ENCODE measurements at places on chromosomes 12 and 14. TPM values are rescaled to one million over a fixed set of nuclear protein-coding genes. Genes with fewer than 3 reads are reported as not detected.

SMIM41 gene
- total RNA-seq, result not detected

ACOT6 gene
- total RNA-seq, result not detected

TMPRSS12 gene
- not detected for total RNA-seq

BIN2 gene
- not detected for total RNA-seq

TAS2R8 gene
- not detected for total RNA-seq

RDH5 gene
- 0.65 TPM for total RNA-seq

LRP6 gene
- 55.0 TPM for total RNA-seq

ZDHHC22 gene
- total RNA-seq, result under 0.01 TPM

IL31 gene
- total RNA-seq, result not detected

STK38L gene
- 72.2 TPM for total RNA-seq

ALDH1L2 gene
- total RNA-seq, result 0.20 TPM

GUCY2C gene
- total RNA-seq, result not detected

ISM2 gene
- not detected for total RNA-seq

FGF6 gene
- not detected for total RNA-seq

PLEK2 gene
- total RNA-seq, result 5.9 TPM

EGLN3 gene
- total RNA-seq, result 1.7 TPM

IL26 gene
- total RNA-seq, result not detected

CLEC4A gene
- total RNA-seq, result not detected

PIP4P1 gene
- 23.4 TPM for total RNA-seq

TPH2 gene
- total RNA-seq, result not detected

B3GNT4 gene
- 0.20 TPM for total RNA-seq

CATSPERB gene
- total RNA-seq, result 3.6 TPM

NANOG gene
- not detected for total RNA-seq

OR6C1 gene
- total RNA-seq, result not detected

CLEC6A gene
- total RNA-seq, result not detected

ZNF10 gene
- total RNA-seq, result 4.8 TPM

Data from lung microvascular endothelial cell (primary cell).